GDM1 (cell line): ENCODE measurements at places on chromosomes 16 and 17.

DNA sequence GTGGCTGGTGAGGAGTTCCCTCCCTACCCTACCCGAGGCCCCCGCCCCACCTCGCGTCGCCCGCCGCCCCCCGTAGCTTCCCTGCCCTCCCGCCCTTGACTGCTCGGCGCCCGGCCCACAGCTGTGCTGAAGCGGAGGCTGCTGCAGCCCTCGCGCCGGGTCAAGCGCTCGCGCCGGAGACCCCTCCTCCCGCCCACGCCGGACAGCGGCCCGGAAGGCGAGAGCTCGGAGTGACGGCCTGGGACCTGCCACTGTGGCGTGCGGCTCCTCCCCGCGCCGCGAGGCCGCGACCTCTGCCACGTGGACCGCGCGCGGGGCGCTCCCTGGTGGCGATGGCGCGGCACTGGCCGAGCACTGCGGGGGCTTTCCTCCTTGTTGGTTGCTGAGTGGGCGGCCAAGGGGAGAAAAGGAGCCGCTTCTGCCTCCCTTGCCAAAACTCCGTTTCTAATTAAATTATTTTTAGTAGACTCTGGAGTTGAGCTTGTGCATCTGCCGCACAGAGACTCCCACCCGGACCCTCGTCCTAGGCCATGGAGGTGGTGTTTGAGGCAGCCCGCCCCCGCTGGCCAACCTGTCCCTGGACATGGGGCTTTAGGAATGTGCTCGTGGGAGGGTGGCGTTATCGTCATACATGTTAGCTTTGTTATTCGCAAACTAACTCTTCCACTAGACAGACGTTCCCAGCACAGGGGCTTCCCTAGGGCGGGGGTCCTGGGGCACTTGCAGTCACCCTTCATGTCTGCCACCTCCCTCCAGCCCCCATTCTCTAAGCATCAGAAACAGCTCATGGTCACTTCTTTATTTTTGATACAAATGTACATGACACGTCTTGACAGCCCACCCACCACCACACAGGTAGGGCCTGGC lies 4.4 kb downstream of the TP53I13 start:
- no peak for DNase-seq

DNA sequence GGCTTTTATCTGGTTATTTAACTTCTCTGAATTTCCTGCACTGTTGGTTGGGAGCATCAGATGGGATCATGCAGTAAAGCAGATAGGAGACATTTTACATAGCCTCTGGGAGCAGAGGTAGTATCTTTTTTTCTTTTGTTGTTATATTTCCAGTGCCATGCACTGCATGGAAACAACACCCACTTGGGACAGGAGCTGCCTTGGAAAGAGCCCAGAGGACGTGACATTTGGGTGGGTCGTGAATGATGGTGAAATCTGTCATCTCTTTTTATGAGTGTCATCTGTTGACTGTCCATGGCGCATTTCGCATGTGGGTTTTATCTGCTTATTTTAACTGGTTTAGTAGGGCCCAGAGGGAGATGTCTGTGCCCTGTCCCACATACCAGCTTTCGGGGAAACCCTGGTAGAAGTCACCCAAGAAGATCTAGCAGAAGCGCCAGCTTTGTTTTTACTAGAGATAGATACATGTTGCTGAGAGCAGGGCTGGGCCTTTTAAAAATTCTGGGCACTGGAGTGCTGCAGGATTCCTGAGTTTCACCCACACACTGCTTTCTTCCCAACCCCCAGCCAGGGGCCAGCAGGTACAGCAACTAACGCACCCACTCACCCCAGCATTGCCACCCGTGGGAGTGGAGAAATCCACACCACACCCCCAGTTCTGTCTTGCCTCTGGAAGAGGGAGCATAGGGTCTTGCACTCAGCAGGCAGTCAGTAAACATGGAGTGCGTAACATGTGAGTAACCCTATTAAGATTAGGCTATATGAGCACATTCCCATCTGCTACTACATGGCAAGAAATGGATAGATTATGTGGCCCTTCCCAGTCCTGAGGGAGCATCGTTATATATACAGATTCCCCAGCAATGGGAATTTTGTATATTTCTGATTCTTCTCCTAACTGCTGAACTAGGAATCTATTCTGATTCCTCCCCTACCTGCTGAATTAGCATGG lies 8.4 kb upstream of the TERF2 start:
- no peak for DNase-seq

DNA sequence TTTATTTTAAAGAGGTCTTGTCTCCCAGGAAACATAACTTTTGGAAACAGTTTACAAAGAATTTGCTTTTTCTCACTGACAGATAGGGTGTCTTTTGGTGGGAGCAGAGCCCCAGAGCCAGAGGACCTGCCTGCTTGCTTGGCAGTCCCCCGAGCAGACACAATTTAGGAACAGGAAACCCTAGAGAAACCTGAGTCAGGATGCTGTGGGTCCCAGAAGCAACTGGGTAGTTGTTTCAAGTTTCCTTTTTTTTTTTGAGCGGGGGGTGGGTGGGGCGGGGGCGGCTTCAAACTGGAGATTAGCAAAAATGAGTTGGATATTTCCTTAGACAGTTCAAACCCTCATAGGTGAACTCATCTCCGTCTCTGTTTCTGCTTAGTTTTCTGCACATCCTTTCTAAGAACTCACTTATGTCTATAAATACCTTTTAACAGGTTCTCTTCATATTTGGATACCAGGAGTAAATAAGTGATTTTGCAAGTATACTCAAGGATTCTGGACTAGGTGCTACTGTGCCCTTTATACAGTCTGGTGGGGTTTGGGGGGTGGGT lies 135.1 kb downstream of the PRKCA start:
- peak; percentile 42 for DNase-seq

DNA sequence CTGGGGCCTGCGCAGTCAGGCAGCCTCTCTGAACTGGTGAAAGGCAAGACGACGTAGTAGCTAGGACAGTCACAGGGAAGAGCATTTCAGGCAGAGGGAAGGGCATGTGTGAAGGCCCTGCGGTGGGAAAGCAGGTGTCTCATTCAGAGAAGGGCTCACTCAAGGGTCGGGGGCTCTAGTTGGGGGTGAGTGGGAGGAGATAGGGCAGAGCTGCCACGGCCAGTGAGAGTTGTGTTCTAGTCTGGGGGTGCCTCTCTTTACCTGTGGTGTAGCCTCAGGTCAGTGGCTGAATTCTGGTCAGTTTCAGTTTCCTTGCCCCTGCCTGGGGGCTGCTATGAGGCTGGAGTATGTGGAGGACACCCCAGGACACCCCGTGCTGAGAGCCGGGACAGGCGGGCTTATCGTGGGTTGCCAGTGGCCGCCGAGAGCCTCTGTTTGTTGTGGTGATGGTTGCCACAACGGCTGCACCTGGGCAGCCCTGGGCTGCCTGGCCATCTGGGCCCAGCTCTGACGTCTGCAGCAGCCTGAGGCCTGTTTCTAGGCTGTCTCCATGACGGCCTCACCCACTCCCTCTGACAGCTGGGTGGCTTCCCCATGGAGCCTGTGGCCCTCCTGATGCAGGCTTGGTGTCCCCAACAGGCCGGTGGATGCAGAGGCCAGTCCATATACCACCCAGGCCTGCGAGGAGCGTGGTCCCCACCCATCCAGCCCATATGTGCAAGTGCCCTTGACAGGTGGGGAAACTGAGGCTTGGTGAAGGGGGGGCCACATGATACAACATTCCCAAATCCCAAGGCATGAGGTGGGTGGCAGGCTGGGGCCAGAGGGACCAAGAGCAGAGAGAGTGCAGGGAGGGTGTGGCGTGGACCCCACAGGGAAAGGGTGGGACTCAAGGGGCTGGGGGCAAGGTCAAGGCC lies 10.8 kb downstream of the MAP2K3 start:
- DNase-seq, result no peak

- DNase-seq, result no peak
These were observed 201.8 kb downstream of the SLC39A11 start for GRCh38 chr17:72890711-72891110.

DNA sequence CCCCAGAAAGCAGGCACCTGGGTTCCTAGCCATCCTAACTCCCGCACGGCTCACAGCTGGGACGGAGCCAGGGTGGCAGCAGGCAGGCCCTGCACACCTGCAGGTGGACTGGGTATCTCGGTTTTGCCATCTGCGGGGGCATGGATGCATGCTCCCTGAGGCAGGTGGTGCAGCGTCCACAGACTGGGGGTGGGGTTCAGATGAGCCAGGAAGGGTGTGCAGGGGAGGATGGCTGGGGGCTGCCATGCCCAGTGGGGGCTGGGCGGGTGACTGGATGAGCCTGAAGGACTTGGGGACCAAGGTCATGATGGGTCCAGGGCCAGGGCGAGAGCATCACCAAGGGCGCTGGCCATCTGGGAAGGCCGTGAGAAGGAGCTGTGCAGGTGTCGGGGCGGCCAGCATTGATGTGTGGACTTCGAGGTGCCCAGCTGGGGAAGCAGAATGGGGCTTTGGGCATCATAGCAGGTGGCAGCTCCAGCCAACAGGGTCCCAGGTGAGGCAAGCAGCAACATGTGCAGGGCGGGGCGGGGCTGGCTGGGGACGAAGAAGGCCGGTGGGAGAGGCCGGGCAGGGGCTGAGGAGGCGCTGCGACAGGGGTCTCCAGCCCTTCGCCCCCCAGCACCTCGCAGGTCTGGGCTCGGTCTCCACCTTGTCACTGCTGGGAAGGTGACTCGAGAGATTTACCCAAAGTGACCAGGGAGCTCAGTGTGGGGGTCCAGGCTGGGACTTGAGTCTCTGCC lies 41.0 kb upstream of the ZNF469 start:
- no peak for DNase-seq

DNA sequence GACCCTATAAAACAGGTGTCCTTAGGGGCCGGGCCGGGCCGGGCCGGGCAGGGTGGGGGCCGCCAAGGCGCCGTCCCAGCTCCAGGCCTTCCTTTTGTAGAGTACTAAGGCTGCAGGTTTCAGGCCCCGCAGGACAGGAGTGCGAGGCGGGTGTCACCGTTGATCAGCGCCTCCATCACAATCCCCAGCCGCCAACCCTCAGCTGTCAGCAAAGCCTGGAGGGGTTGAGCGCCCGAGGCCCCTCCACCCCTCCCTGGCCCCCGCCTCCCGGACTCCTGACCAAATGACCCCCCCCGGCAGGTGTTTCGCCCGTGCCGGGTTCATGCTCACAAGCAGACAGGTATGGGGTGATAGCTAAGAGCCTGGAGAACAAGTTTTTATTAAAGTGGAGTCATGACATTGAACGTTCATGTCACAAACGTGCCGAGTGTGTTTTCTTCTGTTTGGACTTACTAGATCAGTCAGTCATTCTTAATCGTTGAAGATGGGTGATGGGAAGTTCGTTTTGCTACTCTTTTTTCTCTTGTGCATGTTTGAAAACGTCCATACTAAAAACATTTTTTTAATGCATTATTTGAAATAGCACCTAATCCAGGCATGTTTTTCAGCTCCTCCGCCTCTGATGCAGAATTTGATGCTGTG lies 534 bp downstream of the ARL2BP start:
- no peak for DNase-seq

DNA sequence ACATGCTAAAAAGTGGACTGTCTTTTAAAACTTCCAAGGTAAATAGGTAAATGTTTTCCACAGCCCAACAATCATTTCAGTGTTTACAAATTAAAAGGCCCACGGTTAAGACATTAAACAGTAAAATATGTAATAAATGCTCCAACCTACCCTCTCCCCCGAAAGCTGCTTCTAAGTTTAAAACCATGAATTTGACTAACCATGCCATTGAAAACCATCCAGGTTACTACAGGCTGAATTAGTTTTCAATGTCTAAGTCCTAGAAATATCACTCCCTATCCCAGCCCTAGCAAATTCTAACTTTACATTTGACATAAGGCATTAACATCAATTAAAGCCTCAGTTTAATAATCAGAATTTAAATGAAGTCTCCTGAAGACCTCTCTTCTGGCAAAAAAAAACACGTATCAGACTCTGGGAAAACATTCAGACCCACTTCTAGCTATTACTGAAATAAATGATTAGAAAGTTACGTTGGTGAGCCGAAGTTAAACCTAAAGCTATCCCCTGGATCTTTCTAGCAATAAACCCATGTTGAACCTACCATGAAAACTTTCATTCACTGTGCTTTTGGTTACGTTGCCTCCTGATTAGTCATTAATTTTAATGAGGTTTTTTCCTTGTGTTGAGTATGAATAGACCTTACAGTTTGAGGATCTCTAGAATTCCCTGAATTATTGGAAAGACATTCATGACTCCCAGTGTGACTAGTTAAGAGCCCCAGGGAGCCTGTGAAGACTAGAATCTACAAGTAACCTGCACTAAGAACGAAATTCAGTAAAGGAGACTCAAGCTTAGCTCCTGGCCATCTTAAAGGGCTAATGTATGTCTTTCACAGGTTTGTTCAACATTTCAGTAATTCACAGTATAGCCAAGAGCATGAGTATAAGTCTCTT lies 1.7 kb upstream of the POLG2 start:
- no peak for DNase-seq

- no peak for DNase-seq
These were observed 107.6 kb upstream of the HLF start for GRCh38 chr17:55157165-55157564.

DNA sequence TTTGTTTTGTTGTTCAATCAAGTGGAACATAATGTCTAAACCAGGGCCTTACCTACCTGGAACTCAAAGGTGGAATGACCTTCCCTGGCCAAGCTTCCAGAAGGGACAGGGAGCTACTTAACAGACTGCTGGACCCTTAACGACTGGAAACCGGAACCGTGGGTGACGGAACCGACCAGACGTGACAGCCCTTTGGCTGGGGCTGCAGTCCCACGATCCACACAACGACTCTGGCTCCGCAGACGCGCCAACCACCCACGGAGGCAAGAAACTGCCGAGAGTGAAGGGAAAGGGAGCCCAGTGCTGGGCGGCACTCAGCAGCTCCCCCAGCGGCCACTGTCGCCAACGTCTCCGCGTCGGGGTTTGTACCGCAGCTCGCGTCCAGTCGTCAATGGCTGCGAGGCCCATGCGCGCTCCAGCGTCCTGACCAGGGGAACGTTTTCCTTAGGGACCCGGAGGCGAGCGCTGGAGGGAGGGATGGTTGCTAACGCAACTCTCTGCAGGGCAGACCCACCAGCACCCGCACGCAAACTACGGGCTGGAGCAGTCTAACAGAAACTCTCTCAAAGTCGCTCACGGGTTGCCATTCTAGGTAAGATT lies 5.5 kb upstream of the KIF22 start:
- DNase-seq, result no peak

GRCh38 chr17:65097110-65097509 lies 40.1 kb upstream of the RGS9 start:
- DNase-seq, result no peak
